ENCODE measurements at places on chromosomes 11 and 22.

- no peak for DNase-seq
Measured at GRCh38 chr11:114368918-114369680, 31.2 kb downstream of the C11orf71 start.

- no peak for DNase-seq
Measured at GRCh38 chr11:21069909-21070308, 400.5 kb downstream of the NELL1 start.

DNA sequence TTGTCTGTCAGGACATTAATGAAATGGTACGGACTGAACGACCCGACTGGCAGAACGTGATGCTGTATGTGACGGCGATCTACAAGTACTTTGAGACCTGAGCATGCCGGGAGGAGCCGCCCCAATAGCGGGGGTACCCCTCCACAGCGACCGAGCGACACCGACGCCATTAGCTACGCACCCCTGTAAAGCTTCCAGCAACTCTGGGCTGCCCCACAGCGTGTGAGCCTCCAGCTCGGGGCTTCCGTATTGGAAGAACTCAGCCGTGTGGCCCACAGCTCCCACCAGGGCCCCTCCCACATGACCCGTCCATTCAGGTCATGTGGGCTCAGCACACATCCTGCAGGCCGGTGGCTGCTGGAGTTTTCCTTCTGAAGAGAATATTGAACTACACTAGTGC, 12.9 kb upstream of the ADORA2A start:
- DNase-seq, result no peak

- DNase-seq, result no peak
Measured at GRCh38 chr11:115409691-115410220, 94.5 kb downstream of the CADM1 start.

- no peak for DNase-seq
Measured at GRCh38 chr11:61817471-61818202, 834 bp upstream of the FADS1 start.

DNA sequence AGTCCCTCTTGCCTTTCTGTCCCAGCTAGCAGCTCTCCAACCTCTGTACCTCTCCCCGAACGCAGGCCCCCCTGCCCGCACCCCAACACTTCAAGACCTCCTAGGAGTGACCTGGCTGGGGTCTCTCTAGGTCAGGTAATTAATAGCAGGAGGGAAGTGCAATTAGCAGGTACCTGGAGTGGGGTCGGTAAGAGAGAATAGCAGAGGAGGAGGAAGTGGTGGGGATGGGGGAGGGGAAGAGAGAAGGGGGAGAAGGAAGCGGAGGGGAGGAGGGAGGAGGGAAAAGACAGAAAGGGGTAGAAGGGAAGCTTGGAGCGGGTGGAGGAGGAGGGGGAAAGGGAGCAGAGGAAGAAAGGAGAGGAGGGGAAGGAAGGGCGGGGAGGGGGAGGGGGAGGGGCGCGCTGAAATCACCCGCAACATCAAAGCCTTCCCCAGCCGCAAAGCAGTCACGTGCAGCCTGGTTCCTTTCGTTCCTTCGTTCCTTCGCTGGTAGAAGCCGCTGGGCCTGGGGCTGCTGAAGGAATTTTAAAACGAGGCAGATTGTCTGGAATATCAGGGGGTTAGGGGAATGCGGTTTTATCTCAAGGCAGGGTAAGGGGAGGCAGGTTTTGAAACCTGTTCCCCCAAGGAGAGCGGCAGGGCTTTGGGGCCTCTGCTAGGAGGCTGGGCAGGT, 29.3 kb upstream of the TCF20 start:
- no peak for DNase-seq
